ENCODE measurements at places on chromosomes 1 and 21.

- DNase-seq: peak; percentile 73
These were observed 31.9 kb downstream of the WNT9A start for GRCh38 chr1:227915564-227916553.

- DNase-seq: no peak
These were observed 260.3 kb downstream of the ASTN1 start for GRCh38 chr1:176904057-176904751.

DNA sequence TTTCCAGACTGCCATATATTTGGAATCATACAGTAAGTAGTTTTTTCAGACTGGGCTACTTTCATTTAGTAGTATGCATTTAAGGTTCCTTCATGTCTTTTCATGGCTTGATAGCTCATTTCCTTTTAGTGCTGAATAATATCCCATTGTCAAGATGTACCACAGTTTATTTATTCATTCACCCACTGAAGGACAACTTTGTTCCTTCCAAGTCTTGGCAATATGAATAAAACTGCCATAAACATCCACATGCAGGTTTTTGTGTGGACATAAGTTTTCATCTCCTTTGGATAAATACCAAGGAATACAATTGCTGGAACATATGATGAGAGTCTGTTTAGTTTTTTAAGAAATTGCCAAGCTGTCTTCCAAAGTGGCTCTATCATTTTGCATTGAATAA, 366.4 kb upstream of the NFIA start:
- DNase-seq: no peak

- no peak for DNase-seq
These were observed 505 bp upstream of the GNPAT start for GRCh38 chr1:231240531-231240882.

GRCh38 chr1:84698151-84699110, 8.2 kb upstream of the SSX2IP start:
- peak; percentile 42 for DNase-seq

DNA sequence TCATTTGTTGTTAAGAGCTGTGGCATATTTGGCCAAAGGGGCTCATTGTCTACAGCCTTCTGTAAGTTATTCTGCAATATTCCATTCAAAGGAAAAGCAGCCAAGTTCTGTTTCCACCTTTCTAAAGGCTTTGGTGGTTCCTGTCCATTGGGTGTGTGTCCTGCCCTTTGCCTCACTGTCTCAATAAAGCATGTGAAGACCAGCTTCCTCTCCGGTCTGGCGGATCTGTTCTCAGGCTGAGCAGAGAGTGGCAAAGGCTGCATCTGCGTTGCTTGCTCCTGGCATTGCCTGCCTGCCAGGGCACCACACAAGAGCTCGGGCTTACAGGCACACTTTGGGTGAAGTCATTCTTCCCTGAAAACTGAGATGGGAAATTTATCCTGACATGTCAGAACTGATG, 34.9 kb downstream of the ST6GALNAC3 start:
- DNase-seq: no peak

DNA sequence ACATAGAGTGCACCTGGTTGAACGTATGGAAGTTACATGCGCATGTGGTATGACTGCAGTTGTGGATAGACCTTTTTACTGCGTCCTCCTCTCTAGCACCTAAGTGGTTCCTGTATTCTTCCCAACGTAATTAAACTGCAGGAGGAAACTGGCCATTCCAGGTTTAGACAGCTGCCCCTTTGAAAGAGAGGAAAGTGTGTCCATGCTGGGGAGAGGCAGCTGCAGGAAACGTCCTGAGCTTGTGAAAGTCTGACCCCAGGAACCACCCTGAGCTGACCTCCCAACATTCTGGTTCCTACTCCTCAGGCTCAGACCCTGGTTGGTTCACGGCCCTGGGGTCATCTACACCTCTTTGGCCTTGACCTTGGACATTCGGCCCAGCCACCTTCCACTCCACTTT, 309.3 kb downstream of the DISC1 start:
- DNase-seq: no peak

DNA sequence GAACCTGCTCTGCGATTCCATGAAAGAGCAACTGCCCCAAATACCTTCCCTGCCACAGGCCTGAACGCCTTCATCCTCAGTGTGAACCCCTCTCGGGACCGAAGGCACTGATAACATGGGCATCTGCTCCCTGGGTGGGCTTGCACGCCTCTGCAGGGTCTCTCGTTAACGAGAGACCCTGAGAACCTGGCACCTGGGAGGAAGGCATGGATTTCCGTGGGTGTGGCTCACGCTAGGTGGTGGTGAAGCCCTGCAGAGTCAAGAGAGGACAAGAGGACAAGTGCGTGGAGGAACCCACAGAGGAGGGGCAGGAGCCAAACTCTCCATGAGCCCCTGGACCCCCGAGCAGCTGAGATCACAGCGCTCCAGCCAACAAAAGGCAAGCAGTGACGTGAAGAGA, 26.8 kb upstream of the COL6A2 start:
- no peak for DNase-seq

DNA sequence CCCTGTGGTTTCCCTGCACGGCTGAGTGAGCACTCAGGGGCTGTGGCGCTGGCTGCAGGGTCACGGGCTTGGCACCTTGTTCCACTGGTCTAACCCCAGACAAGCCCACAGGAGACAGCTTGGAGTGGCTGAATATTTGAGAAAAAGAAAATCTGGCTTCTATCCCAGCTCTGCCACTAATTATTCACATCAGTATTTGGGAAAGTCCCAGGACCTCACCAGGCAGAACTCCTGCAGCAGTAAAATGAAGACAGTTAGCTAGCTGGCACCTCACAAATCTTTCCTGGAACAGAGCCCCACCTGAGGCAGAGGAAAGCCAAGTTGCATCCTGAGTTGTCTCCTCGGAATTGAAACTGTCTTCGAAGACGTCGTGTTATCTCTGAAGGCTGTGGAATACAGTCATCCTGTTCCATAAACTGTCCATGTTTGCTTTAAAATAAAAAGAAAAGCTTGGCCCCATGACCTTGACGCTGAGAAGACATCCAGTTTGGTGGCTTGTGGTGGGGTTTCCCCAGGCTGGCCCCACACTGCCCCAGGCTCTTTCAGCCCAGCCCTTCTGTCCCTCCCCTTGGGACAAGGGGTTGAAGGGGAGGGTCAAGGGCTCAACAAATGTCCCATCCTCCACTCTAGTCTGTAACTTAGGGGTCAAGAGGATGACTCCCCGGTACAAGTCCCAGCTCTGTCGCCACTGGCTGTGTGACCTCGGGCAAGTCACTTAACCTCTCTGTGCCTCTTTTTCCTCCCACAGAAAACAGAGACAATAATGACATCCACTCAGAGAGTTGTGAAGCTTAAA, 93.8 kb upstream of the TMPRSS2 start:
- no peak for DNase-seq

GRCh38 chr1:184941735-184942134, 32.6 kb downstream of the NIBAN1 start:
- no peak for DNase-seq

DNA sequence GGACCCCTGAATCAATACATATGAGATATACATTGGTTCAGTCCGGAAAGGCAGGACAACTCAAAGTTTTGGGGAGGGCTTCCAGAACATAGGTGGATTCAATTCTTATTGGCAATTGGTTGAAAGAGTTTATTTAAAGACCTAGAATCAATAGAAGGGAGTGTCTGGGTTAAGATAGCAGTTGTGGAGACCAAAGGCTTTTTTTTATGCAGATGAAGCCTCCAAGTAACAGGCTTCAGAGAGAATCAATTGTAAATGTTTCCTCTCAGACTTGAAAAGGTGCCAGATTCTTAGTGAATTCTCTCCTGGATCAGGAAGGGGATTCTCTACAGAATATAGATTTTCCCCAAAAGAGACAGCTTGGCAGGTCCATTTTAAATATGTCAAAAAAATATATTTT, 27.0 kb upstream of the CD5L start:
- DNase-seq: no peak

DNA sequence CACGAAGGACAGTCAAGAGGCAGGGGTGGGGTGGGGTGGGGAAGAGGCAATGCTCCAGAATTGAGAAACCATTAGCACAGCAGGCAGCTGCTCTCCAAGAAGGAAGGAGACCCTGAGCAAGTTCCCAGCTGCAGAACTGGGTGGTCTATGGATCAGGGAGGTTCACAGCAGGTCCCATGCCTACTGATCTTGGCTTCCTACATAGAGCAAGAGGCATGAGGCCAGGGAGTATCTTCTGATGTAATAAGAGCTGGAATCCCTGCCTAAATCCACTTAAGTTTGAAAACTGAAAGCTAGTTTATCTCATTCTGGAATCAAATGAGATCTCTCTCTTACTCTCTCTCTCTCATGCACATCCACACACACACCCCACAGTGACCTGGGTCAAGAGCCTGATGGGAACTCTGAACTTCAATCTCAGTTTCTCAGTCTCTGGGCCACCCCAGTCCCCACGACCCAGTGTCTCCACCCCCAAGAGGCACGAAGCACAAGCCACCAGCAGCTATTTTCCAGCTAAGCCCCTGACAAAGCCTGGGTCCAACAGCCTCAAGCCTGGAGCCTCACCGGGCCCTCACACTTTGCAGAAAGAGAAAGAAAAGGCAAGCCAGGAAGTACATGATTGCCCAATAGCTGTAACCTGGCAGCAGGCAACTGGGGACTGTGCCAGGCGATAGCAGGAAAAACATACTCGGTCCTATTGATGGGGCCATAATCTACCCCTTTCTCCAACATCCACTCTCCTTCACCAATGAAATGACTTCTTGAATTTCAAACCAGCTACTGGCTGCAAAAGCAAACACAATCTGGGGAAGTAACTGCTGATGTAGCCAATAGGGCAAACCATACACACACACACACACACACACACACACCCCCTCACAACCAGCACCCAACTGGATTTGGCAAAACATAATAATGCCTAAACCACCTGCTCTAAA, 2.2 kb downstream of the NUAK2 start:
- no peak for DNase-seq

GRCh38 chr1:243582326-243582725, 267.7 kb downstream of the AKT3 start:
- DNase-seq: no peak

- no peak for DNase-seq
These were observed 51.4 kb upstream of the KANK4 start for GRCh38 chr1:62370594-62370993.

- DNase-seq: no peak
These were observed 15.5 kb downstream of the AGRN start for GRCh38 chr1:1035291-1035943.

DNA sequence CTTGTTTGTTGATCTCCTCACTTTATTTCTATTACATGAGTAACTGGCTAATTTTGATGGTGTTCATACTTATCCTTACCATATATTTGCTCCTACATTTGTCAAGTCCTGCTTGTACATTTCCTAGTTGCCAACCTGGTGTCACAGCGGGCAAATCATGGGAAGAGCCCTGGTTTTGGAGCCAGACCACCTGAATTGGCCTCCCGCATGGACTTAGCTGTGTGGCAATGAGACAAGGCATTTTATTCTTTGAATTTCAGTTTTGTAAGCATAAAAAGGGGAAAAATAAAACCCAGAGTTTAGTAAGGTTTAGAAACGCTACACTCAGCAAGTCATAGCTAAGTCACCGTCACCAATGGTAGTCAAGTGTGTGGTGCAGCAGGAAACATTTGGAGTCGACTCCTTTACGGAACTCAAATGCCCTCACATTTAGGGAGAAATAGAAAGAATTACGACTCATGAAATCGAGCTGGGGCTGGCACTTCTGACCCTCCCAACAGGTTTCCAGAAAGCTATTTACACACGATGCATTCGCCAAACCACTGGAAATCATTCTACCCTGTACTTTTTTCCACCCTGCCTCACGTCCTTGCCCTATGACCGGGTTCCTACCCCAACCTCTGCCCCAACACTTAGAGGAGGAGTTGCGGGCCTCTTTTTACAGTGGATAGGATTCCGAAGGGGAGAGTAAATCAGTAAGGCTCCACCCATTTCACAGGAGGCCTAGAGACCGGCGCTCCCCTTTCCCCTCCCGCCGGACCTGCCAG, 492 bp upstream of the PGM1 start:
- no peak for DNase-seq

DNA sequence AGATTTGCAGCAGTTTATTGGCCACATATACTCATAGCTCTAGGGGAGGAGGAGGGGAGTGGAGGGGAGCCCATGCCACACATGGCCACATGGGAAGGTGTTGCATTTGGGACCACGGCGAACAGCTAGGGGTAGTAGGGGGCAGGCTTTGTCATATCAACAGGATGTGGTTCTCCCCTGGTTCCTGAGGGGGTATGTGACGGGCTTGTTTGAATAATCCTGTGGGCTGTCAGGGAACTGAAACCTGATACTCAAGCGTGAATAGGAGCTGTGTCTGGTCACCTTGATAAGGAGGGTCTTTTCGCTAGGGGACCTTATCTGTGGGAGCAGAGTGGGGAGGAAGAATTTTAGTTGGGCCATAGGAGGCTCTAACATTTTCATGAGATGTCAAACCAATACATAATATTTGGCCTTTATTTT, 264.7 kb downstream of the CTH start:
- no peak for DNase-seq

DNA sequence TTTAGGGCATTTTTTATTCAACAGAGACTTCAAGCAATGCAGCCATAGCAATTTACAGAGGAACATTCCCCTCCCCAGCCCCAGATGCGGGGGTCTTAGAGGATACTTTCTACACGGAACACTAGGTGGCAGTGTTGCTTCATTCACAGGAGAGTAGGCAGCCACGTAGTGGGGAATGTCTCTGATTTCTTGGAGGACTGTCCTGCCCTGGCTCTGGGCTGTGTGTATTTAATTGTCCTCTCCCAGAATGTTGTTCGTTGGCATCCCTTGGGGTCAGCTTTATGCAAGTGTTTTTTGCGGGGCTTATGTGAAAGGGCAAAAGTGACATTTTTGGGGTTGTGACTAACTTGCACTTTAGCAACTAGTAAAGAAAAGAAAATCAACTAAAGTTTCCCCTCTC, 96.9 kb downstream of the PAPPA2 start:
- no peak for DNase-seq

GRCh38 chr21:34092262-34092921, 19.0 kb downstream of the MRPS6 start:
- DNase-seq: no peak

DNA sequence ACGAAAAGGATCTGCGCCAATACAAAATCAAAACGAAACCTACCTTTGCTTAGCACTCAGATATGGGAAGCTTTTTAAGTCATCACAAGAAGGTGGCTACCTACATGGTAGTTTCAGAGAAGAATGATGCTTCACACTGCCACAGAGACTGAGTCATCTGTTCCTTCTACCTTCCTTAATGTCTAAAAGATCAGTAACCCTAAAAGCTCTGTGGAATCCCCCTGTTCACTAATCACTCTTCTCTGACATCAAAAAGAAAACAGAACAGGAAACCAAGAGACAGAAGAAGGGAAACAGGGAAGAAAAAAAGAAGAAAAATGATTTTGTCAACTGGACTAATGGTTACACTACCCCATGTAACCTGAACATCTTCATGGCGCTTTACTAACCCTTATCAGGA, 177.2 kb downstream of the SMYD3 start:
- no peak for DNase-seq

GRCh38 chr1:3298197-3298596, 156.3 kb upstream of the ARHGEF16 start:
- DNase-seq: no peak

DNA sequence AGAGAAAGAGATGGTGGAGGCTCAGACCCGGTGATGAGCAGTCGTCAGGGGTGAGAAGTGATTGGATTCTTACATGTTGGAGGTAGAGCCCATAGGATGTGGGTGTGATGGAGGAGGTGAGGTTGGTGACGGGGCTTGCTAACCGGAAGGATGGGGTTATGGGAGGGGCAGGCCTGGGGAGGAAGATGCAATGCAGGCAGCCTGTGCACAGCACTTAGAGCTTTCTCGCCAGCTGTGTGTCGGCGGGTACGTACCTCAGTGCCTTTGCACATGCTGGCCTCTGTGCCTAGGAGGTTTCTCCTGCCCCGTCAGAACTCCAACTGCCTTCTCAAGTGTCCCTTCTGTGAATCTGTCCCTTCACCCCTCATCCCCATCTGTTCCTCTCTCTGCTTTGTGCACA, 2.9 kb upstream of the BSND start:
- no peak for DNase-seq
